Islet precursor cell (in vitro differentiated cells): ENCODE measurements at places on chromosomes 2 and 18.

DNA sequence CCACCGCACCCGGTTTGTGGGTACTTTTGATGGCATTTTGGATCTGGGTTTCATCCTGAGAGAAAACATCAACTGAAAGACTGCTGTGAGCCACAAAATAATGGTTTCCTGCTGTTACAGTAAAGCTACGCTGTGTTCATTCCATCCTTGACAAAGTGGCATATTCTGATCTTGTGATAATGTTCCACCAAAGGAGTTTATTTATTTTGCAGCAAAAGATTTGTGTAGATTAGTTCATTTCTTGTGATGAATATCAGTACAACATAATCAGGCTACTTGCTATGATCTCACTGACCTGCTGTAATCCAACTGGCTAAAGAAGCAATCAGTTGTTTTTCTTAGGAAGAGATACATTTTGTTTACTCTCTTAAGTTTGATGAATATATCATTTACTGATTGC lies 45.0 kb downstream of the EEF1B2 start:
- no peak for DNase-seq

DNA sequence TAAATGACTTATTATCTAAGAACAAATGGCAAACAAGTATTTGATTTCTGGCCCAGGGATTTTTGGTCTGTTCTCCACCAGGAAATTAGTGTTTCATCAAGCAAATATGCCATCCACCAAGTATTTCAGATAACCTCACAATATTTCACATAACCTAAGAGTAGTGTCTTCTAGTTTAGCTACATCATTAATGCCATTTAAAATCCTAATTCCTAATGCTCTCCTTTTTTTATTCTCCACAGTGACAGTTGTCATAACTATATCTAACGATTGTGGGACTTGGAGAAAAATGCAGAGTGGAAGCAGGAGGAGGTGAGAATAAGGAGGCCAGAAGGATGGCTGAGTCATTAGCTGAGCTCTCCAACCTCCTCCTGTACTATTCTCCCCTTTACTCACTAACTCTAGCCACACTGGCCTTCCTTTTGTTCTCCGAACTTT lies 58.5 kb upstream of the CTLA4 start:
- DNase-seq: no peak

DNA sequence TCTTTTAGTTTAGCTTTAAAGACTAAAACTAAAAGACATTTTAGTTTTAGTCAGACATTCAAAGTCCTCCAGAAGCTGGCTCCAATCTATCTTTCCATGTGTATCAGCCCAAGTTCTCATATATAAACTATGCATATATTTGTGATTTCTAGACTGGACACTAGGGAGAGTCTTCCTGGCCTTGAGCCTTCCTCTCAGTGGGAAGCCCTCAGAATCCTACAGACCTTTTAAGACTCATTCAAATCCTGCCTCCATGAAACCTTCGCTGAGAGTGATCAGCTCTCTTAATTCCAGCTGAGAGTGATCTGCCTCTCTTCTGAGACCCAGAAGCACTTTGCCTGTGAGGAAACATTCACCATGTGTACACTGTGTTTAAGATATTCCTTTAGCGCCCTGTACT lies 452.7 kb downstream of the TGIF1 start:
- DNase-seq: no peak

- DNase-seq: peak; percentile 67
Observed at GRCh38 chr2:133421516-133422324, 146.5 kb downstream of the NCKAP5 start.

DNA sequence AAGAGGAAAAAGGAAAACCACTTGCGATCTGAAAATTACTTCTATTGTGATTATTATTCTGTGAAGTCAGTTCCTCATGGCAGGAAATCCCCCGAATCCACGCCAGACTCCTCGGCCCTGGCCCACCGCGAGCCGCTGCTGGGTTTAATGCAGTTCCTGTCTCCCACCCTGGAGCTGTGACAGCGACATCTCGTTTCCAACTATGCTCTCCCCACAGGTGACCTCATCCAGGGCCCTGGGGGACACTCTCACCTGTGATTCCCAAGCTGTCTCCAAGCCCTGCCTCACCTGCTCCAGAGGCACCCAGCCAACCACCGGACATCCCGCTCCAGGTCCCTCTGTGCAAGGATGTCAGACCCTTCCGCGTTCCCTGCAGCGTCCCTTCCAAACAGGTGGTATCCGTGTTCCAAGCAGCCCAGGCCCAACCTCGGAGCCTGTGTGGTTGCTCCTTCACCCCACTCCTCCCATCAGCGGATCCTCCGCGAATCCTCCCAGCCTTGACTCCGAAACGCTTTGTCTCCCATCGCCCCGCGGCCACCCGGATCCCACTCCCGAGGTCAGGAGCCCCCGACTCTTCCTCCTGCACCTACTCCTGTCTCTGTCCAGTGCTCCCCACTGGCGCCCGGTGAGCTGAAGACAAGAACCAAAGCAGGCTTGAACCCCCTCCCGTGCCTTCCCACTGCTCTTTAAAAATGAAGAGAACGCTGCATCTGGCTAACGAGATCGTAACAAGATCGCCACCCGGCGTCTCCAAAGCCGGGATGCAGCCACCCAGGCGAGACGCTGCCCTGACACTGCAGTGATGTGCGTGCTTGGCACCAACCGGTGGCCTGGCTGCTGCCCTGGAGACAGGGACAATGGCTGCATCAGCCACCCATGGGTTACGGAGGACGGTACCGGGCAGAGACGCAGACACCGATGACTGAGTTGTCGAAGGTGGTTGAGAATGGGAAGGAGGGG lies 96.5 kb downstream of the NDUFA10 start:
- peak; percentile 45 for DNase-seq

DNA sequence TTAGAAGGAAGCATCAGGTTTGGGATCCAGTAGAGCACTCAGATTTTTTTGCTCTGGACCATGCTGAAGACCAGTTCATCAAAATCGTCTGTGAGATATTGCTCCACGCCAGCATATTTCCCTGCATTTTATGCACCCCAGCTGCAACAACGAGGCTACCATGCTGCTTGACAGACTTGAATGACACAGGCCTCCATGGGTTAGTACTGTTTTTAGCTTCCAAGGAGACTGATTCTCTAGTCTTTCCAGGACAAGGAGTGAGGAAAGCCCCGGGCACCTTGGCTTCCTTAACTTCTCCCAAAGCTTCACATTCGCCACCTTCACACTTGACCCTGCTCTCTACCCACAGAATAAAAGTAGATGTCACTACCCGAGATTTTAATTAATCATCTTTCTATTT lies 17.5 kb downstream of the BOD1L2 start:
- no peak for DNase-seq

DNA sequence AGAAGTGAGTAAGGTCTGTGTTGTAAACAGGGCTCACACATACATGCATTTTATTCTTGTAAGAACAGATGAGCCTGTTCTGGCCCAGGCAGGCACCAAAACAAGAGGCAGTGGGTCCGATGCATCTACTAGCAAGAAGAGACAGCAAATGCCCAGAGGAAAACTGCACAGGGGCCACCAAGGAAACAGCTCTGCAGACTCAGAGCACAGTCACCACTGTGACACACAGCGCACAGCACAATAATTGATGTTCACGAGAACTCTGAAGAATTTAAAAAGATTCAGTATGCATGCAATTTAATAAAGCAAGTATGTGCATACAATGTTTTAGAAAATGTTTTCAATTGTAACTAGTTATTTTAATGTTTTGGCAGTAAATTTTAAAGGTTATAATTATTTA lies 24.8 kb downstream of the LONRF2 start:
- no peak for DNase-seq

GRCh38 chr2:85453571-85453970 lies 35.1 kb downstream of the SH2D6 start:
- no peak for DNase-seq

- no peak for DNase-seq
Observed at GRCh38 chr2:81647715-81648230, 1343.2 kb upstream of the LRRTM1 start.
